Stimulated activated CD8-positive, alpha-beta memory T cell treated with anti-CD3 and anti-CD28 coated beads, Interleukin-7, amount 100 ng/mL, for 24 hours (primary cell): ENCODE measurements at places on chromosomes 1 and 21.
A peak's percentile ranks its signal among the peaks of the same experiment; 100 is the strongest.

DNA sequence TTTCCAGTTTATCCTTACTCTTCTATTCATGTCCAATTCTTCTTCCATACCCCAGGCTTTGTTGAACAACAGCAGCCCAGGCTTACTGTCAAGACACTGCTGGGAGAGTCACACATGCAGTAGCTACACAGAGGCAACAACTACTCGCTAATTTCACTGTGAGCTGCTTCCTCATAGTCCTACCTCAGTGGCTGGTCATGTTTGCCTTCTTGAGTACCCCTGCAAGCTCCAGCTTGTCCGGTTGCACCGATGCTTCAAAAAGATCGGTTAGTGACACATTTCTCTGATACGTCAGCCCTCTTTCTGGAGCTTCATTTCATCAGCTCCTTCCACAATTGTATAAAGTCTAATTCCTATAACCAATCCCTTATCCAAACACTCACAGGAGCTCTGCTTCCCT, 246.7 kb upstream of the NFIA start:
- DNase-seq: no peak

- no peak for DNase-seq
Observed at GRCh38 chr21:15221799-15222386, 157.1 kb upstream of the NRIP1 start.

DNA sequence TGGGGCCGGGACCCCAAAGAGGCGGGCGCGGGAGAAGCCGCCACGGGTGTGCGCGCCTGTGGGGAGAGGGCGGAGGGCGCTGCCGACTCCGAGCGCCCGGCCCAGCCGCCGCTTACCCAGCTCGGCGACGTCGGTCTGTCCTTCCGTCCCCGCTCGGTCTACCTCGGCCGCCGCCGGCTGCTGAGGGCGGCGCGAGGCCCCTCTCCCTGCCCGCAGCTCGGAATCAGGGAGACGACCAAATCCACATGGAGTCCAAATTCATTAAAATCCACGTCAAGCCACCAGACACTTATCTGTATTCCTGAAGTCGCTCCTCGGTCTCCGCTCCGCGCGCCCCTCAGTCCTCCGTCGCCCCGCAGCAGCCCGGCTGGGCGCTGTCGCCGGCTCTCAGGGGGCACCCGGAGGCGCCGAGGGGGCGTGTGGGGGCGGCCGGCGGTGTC, 637 bp downstream of the PLXNA2 start:
- DNase-seq: no peak

- no peak for DNase-seq
Observed at GRCh38 chr1:191693797-191694196, 464.5 kb upstream of the RGS18 start.

- no peak for DNase-seq
Observed at GRCh38 chr1:240524356-240525069, 87.4 kb downstream of the GREM2 start.

GRCh38 chr1:1298861-1299685, 8.7 kb downstream of the ACAP3 start:
- DNase-seq: no peak

DNA sequence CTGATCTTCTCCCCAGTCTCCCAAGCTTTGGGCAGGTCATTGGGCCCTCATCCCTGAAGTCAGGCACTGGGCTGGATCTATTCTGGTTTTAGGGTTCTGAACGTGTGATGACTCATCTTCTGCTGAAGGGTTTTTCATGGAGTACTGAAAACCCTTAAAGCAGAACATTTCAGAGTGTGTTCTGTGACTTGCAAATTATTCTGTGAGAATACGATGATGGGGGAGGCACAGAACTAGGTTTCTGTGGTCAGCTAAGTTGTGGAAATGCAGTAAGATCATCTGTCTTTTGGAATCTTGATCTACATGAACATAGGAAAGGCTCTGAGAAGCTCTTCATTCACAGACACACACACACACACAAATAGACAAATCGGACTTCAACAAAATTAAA, 46.2 kb downstream of the NAV1 start:
- no peak for DNase-seq

DNA sequence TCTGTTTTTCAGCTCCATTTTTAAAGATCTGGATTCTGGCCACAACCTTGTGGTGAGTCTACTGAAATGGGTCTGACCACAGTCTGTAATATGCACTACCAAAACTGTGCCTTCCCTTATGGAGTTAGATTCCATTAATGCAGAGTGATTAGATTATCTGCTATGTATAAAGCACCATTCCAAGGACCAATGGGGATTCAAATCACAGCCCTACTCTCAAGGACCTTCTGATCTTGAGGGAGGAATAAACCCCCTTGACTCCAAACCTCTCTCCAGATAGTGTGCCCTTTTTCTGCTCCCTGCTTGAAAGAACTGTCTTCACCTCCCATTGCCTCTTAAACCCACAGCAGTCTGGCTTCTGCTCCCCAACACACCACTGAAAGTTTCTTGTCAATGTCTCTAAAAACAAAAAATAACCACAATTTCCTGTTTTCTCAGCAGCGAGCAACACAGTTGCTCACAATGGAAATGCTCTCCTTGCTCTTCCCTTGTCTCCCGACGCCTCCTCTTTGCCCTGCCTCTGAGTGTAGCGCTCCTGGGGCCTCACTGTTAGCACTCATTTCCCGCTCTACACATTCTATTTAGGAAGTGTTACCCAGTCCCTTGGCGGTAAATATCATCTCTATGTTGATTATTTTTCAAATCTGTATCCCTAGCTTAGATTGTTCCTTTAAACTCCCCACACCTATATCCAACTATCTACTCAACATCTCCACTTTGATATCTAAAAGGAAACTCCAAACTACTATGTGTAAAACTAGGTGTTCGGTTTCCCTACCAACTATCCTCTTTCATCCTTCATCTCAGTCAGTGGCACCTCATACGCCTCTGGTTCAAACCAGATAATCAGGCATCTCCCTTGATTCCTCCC, 13.6 kb downstream of the PCNX2 start:
- DNase-seq: no peak

DNA sequence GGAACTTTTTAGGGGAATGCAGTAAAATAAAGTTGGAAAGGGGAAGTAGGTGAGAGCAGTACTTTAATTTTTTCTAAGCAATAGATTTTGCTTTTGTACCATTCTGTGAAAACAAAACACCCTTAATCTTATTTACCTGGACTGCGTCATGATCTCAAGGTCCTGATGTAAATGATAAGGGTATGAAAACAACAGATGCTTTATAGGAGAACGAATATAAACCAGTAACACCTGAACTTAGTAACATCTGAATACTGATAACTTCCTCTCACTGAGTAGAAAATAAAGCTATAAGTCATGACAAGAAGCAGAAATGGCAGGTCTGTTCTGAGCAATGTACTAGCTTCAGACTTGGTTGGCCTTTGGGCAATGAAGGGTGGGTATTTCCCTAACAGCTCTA, 77.7 kb downstream of the GDAP2 start:
- DNase-seq: no peak

- DNase-seq: no peak
Observed at GRCh38 chr1:225909477-225909876, 14.6 kb downstream of the PYCR2 start.

- DNase-seq: no peak
Observed at GRCh38 chr1:15128077-15128476, 25.5 kb upstream of the TMEM51 start.

GRCh38 chr1:100308777-100309176, 42.8 kb downstream of the RTCA start:
- no peak for DNase-seq

DNA sequence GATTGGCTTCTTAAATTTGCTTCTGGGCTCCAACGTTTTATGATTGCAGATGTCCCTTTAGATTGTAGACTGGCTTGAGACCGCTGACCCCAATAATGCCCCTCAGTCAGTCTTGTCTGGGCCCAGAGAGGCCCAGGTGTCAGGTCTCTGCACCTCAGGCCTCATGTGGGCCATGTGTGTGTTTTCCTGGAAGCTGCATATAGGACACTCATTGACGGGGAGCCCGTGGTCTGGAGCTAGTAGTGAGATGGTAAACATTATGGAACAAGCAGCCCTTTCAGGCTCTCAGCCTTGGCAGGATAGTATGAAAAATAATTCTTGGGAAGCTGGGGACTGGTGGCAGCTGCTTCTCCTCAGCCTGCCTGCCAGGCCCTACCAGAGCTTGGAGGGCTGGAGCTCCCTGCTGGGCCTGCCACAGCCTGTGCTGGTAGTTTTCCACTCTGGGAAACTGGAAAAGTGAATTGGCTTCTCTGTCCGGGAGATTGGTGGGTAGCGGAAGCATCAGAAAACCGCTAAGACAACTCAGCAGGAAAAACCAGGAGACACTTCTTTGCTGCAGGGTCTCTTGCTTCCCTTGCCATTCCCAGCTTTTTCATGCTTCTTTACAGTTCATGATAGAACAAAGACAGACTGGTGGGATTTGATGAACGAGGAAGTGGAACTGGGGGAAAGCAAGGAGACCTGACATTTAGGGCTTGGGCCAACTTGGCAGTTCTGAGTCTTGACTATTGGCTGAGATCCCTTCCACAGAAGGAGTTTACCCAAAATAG, 57.8 kb upstream of the HSD17B7 start:
- DNase-seq: no peak

GRCh38 chr1:2801535-2802291, at the start of gene TTC34:
TTC34 (minus strand) TSS chr1:2801693; CDS start chr1:2800827, 866 bp downstream.
- peak; percentile 8 for DNase-seq

DNA sequence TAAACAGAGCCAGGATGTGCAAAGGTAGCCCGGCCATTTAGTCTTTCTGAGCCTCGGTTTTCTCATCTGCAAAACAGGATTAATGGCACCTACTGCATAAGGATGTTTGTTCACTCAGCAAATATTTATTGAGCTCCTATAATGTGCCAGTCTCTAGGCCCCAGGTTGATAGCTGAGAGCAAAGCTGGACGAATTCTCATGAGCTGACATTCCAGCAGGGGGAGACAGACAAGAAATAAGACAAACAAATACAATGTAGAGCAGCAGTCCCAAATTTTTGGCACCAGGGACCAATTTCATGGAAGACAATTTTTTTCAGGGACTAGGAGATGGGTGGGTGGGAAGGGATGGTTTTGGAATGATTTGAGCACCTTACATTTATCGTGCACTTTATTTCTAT, 74.3 kb upstream of the PAX7 start:
- no peak for DNase-seq

- no peak for DNase-seq
Observed at GRCh38 chr1:174995916-174996315, 3.8 kb upstream of the CACYBP start.

- no peak for DNase-seq
Observed at GRCh38 chr1:24898909-24899439, 31.1 kb downstream of the RUNX3 start.

- DNase-seq: no peak
Observed at GRCh38 chr21:38424305-38425019, 73.8 kb downstream of the ERG start.

DNA sequence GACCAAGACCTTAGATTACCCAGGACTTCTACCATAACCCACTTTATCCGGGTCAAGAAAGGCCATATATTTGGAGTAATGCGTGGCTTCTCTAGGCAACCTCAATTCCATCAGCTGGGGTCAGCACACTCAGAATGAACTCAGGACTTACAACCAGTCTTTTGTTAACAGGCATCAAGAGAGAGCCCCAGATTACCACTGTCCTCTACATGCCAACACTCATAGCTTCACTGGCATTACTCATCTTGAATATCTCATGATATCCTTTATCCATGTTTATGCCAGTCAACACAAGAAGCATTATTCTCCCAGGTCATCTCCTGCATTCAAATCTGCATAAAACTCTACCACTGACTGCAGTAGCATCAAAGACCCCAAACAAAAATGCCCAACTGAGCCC, 6.6 kb upstream of the FCGR2A start:
- no peak for DNase-seq
